ENCODE measurements at places on chromosomes 11 and 22. TPM values are rescaled to one million over a fixed set of nuclear protein-coding genes. Genes with fewer than 3 reads are reported as not detected.

HTR3A gene
- polyA plus RNA-seq, result 0.46 TPM

KRTAP5-8 gene
- 1.3 TPM for polyA plus RNA-seq

OR51Q1 gene
- polyA plus RNA-seq, result not detected

MS4A6A gene
- polyA plus RNA-seq, result 33.9 TPM

PANX3 gene
- not detected for polyA plus RNA-seq

HEPHL1 gene
- polyA plus RNA-seq, result not detected

CASP12 gene
- polyA plus RNA-seq, result 0.75 TPM

TRIM48 gene
- polyA plus RNA-seq, result not detected

TMEM126B gene
- polyA plus RNA-seq, result 50.0 TPM

OR52H1 gene
- polyA plus RNA-seq, result not detected

EHF gene
- polyA plus RNA-seq, result 0.35 TPM

Measured in left renal pelvis (tissue), 4 donors.